ENCODE measurements at places on chromosomes 4 and X.

DNA sequence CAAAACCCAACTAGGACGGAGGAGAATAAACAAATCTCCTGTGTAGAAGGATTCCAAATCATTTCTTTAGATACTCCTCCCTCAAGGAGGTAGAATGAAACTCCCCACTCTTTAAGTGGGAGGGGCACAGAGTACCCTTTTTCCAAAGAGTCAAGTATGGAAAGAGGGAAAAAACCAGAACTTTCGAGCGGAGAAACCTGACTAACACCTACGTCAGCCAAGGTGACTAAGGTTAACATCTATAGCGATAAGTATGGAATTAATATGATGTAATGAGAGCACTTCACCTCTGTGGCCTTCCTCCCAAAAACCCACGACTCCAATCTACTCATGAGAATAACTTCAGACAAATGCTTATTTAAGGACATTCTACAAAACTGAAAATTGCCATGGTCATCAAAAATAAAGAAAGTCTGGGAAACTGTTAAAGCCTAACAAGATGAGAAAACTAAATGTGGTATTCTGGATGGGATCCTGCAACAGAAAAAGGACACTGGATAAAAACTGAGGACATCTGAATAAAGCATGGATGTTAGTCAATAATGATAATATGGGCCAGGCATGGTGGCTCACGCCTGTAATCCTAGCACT lies 157.0 kb upstream of the MAP3K15 start:
- no peak for DNase-seq

- no peak for DNase-seq
Measured at GRCh38 chr4:179664430-179665027, 2222.3 kb upstream of the AGA start.

GRCh38 chr4:78069859-78070258 lies 12.7 kb downstream of the FRAS1 start:
- DNase-seq, result no peak

GRCh38 chr4:10089346-10089745 lies 27.3 kb downstream of the WDR1 start:
- no peak for DNase-seq

DNA sequence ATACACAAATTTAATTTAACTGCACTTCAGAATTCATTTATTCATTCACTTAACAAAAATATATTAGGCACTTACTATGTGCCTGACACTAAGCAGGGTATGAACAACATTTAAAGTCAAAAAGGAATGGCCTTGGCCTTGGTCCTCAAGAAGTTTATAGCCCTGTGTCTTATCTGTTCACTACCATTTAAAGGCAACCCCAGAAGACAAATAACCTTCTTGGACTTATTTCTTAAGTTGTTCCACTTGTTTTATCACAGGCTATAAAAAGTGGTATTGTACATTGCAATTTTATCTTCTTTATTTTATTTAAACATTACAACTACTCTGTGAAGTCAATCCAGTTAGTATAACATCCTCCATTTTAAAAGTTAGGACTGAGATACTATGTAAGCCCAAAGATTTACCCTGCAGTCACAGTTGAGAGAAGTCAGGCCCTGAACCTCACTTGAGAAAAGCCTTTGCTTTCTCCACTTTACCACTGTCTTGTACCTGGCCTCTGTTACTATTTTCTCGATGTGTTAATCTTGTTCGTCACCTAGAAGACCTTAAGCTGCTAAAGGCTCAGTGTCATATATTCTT lies 305.6 kb upstream of the DIPK2B start:
- DNase-seq, result no peak

DNA sequence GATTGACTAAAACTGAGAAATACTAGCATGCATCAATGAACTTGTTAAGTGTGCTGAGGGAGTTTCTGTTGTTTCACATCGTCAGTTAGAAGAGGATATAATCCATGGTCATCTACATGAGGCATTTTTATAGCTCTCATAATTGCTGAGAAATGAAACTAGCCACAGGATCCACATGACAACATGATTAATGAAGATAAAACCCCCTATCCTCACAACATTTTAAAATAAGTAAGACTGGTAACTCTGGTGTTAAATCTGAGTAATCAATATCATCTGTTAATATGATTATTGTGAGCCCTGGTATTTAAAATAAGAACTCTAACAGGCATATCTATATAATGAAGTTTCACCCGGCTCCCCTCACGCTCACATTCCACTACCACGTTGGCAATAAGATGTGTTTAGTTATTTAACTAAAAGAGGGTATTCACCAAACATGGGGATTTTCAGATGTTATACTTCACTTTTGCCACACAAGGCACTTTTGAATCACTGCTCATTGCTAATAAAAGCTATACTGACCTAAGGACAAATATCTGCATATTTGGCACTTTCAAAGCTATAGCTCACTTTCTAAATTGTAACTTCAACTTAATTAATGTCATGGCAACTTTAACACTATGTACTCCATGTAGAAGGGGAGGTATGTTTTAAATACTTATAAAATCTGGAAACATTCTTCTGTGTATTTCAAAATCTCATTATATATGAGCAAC lies 6.7 kb downstream of the UNC5C start:
- DNase-seq, result no peak

GRCh38 chr4:22942920-22943559 lies 250.3 kb downstream of the GBA3 start:
- DNase-seq, result no peak

GRCh38 chr4:70754470-70754869 lies 32.7 kb downstream of the RUFY3 start:
- no peak for DNase-seq

GRCh38 chrX:54423161-54423888 lies 16.9 kb upstream of the TSR2 start:
- no peak for DNase-seq

- DNase-seq, result no peak
Measured at GRCh38 chrX:44906041-44906440, 33.1 kb downstream of the KDM6A start.

DNA sequence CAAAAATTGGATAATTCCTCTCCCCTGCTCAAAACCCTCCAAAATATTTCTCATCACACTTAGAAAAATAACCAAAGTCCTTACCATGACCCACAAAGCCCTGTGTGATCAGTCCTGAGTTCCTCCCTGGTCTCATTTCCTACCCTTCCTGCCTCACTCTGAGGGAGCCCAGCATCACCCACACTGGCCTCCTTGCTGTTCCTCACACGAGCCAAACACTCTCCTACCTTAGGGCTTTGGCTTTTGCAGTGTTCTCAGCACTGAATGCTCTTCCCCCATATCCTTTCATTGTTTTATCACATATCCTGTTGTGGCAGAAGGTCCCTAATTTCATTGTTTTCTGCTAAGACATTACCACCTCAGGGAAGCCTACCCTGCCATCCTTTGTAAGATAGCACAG lies 12.2 kb downstream of the MGAT4D start:
- no peak for DNase-seq

DNA sequence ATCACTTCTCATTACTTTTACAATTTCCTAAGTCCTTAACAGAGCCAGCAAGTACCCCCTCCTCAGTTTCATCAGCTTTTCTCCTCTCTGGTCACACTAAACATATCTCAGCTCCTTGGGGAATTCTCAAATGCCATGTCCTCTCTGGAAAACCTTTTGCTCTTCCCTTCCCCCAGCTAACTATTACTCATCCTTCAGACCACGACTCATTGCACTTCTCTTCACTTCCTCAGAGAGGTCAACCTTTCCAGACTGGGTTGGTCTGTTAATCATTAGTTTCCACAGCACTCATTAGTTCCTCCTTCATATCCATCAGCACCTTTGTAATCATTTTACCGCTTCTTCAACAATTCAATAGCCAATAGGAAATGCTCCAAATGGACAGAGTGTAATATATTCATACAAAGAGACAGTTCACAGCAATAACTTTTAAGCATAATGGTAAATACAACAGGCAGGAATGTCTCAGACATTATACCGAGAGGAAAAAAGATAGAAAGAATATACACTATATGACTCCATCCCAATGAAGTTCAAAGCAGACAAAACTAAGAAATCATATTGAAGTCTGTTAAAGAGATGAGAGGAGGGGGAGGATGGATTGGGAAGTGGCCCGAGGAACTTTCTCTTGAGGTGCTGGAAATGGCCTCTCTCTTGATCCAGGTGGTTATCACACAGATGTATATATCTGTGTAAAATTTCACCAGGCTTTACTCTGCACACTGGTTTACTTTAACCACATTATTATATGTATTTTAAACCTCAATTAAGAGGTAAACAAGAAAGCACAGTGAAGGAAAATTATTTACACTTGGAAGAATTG lies 39.6 kb downstream of the DDX60L start:
- DNase-seq, result no peak

GRCh38 chr4:142211444-142211843 lies 575.1 kb downstream of the IL15 start:
- DNase-seq, result no peak

DNA sequence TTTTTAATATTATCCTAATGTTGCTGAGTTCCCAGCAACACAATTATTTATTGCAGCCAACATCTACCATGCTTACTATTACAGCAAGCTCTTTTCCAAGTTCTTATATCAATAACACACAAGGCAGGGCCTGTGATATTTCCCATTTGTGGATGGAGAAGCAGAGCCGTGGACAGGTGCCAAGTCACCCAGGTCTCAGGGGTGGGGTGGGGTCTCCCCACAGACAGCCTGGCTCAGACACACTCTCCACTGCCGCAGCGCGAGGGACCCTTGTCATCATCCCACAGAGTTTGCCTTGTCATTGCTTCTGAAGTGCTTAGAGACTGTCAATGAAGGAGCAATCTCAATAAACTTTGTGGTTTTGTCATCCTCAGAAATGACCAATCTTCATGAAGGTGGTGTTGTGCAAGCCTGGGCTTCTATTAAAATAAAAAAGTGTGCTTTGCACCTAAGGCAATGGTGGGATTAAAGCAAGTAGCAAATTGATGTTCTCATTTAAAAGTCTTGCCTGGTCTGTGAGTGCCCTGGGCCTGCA lies 76.1 kb downstream of the SORBS2 start:
- no peak for DNase-seq

DNA sequence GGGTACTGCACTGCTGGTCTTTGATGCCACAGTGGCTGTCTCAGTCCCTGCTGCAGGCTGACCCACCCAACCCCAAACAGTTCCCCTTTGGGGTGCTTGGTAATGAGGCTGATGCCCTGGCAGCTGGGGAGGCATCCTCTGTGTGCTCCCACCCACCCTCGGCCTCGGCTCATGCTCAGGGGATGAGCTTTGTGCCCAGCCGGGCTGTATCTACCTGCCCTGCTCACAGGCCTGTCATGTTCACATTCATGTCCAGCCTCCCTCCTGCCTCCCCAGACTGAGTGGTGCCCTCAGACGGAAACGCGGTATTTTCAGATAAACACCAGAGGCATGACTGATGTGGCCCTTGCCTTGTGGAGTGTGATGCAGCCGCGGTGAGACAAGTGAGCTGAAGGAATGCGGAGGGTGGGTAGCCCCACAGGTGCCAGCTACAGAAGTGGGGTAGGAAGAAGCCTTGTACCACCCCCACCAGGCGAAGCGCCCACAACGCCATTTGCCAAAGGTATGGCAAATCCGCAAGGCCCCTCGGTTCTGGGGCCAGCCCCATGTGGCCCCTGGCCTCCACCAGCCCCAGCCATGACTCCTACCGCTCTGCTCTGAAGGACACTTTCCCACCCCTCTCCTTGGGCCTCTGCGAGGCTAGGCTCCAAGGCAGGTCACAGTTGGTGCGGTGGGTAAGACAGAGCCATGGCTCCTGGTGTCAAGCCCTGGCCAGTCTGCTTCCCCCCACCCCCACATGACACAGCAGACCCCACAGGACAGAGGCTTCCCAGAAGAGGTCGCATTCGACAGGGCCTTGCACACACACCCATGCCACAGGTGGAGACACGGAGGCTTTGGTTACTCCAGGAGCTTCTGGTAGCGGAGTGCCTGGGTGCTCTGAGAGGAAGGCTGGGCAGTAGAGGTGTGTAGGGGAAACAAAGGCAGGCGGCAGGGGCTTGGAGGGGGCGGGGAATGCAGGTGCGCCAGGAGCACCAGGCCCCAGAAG lies 1.8 kb upstream of the RENBP start:
- no peak for DNase-seq

GRCh38 chr4:112075129-112075753 lies 70.0 kb upstream of the FAM241A start:
- DNase-seq, result peak; percentile 15

DNA sequence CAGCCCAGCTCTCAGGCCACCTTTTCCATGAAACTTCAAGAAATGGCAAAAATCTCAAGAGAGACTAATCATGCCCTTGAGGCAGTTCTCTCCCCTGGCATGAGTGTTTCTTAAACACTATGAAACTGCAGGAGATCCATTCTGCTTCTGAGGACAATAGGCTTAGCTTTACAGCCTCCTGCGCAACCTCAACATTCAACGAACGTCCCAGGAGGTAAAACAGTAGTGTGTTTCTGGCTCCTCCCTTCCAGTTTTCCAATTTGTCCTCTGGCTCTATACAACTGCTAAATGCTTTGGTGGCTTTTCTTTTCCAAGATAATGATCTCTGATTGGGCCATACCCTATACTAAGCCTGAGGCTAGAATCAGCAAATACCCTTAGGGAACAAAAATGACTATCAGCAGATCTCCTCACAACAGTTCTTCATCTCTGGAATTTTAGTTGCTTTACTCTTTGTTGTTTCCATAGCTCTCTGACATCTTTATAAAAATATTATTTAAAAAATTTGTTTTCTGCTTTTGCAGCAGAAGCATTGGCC lies 87.0 kb upstream of the FAT1 start:
- peak; percentile 6 for DNase-seq

GRCh38 chrX:133214301-133214700 lies 3.9 kb downstream of the TFDP3 start:
- DNase-seq, result no peak

DNA sequence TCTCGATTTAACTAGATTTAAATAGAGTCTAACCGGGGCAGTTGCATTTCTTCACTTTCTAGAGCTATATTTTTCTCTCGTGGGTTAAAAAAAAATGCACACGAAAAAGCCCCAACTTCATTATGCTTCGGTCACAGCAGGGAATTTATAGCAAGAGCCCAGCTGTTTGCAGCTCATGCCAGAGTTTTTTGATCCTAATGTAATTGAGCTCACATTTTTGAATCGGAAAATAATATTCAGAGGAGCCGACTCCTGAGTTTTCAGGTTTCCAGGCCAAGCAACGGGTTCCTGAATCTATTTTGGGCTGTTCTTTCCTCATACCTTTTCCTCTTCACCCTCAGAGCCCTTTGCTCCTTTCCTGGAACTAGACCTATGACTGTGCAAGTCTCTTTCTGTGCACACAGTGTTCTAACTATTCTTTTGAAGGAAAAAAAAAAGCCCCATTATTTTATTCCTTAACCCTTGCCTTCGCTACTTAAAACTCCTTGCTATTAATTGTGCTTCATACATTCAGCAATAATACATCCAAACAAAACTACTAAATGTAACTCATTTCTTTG lies 27.5 kb upstream of the ESX1 start:
- DNase-seq, result no peak

DNA sequence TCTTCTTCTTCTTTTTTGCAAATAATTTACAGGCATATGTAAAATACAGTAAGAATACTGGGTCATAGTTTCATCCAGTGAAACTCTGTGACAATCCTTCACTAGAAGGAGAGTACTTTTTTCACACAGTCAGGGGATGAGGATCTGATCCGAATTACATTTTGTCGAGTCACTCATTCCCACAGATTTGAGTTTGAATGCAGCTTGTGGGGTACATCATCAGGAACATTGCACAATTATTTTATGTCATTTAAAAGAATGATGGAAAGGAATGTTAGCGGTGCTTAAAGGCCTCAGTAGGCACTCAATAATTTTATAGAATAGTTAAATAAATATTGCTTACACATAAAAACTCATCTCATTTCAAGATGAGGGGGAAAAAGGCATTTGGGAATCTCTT lies 88.6 kb downstream of the CHRNA9 start:
- no peak for DNase-seq

GRCh38 chr4:2047781-2048581 lies 11.1 kb upstream of the NAT8L start:
- no peak for DNase-seq

GRCh38 chr4:174592985-174593335 lies 70.7 kb upstream of the HPGD start:
- no peak for DNase-seq
